Astrocyte of the spinal cord (primary cell): ENCODE measurements at places on chromosomes 6 and 20.

DNA sequence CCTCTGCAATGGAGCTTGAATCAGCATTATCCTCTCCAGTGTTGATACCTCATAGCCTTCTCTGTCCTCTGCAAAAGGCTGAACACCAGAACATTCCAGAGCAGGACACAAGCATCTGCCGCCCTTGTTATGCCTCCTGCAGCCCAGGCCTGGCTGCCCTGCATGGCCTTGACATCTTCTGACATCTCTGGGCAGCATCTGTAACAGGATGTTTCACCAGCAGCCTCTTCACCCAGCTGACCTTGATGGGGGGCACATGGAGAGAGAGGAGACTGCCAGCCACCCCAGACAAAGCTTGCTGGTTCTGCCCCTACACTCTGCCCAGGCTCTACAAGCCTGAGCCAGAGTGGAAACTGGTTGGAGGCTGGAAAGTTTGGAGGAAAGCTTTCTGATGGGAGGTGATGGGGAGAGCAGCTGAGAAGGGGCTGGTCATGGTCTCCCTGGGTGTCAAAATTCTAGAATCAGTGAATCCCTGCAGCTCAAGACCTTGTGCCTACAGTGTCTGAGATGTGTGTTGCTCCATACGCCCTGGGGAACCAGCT, 145.1 kb downstream of the MRPL14 start:
- DNase-seq = no peak

DNA sequence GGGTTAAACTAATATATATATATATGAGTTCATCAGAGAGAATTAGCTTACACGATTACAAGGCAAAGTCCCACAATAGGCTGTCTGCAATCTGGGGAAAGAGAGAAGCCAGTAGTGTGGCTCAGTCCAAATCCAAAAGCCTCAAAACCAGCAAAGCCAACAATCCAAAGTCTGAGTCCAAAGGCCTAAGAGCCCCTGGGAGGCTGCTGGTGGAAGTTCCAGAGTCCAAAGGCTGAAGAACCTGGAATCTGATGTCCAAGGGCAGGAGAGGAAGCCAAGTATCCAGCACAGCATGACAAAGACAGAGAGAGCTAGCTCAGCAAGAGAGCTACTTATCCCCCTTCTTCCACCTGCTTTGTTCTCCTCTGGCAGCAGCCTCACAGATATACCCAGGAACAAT, 274.7 kb upstream of the ID4 start:
- DNase-seq = no peak

GRCh38 chr6:128367437-128367836, 153.0 kb downstream of the PTPRK start:
- DNase-seq = no peak

- peak; percentile 15 for DNase-seq
Observed at GRCh38 chr20:63955281-63955826, 862 bp downstream of the UCKL1 start.
